ENCODE measurements at places on chromosomes 12 and 14.

DNA sequence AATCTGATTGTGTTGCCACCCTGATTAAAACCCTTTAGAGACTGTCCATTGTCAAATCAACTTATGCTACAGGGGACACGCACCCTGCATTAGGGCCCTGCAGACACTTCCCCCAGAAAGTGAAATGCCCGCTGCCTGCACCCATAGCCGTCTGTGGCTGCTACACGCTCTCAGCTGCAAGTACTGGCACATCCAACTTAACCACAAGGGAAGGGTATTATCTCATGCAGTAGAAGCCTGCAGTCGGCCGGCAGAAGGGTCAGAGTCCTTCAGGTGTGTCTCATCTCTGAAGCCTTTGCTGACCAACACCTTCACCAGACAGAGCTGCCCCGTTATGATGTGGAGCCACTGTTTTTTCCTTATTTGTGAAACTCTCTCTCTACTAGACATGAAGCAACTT lies 20.8 kb downstream of the CFAP251 start:
- DNase-seq, result peak; percentile 63

DNA sequence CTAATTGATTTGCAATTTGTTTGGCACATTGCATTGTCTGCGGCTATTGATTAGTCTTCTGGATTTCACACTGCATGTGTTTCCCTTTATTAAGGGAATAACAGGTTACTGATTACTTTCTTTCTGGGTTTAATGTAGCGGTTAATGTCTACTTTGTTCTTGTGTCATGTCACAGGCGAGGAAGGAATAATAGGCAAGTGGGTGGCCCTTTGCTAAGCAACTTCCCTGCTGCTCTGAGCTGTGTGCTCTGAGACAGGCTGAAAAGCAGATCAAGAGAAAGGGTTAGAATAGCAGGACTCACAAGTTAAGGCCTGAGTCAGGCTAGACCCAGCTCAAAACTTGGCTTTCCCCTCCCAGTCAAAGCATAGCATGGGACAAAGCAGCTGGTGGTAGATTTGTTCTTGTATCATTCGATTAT lies 77.2 kb downstream of the NKX2-1 start:
- DNase-seq, result no peak

DNA sequence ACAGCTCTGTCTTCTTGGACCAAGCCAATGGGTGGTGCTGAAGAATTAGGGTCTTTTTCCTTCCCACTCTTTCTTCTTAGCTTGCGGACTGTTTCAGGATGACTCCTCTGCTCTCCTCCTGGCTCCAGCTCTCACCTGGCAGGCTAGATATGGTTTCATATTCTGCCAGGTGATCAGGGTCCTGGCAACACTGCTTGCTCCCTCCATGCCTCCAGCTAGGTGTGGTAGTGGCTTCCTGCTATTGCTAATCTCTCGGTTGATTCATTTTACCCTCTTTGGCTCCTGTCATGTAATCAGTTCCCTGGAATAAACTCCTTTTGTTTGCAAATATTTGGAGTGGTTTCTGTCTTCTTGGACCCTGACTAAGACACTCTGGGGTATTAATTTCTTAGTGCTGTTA lies 4.3 kb upstream of the GZMH start:
- DNase-seq, result no peak

DNA sequence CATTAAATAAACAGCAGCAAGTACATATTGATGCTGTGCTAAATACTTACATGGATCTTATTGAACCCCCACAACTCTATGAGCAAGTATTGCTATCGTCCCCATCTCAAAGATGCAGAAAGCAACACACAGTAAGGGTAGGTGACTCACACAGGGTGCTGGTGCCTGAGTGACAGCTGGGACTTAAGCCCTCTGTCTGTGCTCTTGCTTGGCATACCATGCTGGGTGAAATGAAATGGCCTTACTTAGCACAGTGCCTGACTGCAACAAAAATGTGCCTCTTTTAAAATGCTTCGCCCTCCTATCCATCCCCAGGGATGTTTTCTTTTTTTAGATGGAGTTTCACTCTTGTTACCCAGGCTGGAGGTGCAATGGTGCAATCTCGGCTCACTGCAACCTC lies 788 bp downstream of the TEX52 start:
- DNase-seq, result no peak

DNA sequence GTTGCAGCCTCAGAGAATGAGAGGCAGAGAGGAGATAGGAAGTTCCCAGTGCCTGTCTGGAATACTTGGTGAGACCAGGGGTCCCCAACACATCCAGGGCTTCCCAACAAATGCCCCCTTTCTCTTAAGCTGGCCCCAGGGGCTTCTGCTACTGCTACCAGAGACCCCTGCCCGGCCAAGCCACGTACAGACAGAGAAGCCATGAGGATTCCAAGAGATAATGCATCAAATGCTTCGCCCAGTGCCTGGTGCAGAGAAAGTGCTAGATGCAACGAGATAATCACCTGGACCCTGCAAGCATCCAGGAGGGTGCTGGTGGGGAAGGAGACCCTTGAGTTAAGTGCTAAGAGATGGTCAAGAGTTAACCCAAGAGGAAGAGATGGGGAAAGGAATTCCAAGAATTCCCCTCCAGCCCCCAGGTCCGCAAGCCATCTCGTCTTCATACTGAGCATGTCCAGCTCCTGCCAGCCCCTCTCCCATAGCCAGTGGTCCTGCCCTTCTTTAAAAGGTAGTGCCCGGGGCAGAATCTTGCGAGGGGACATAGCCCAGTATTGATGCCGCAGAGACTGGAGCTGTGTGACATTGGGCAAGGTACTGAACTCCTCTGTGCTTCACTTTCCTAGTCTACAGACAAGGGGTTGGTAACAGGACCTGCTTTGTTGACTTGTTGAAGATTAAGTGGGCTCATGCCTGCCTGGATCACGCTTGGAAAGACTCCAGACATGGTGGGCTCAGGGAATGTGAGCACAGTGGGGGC lies 103.3 kb downstream of the CALM1 start:
- no peak for DNase-seq

GRCh38 chr14:91225025-91225424 lies 19.5 kb downstream of the GPR68 start:
- peak; percentile 59 for DNase-seq

DNA sequence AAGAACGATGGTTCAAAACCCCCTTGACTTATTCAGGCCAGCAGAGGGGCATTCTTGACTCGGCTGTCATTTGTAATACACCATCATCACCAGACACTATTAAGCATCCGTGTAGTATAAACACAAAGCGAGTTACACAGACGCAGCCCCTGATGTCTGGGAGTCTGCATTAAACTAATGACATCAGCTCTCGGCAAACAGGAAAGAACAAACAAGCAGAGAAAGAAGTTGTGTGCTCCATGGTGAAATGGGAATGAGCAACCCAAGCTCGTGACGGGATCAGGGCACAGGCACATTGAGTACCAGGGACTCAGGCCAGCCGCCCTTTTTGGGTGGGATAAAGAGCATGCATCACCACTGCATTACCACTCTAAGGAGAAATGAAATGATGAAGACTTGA lies 460.1 kb downstream of the MED13L start:
- no peak for DNase-seq

GRCh38 chr12:80648881-80649280 lies 58.6 kb upstream of the MYF6 start:
- peak; percentile 62 for DNase-seq

GRCh38 chr12:32131666-32132065 lies 25.0 kb downstream of the BICD1 start:
- DNase-seq, result no peak

DNA sequence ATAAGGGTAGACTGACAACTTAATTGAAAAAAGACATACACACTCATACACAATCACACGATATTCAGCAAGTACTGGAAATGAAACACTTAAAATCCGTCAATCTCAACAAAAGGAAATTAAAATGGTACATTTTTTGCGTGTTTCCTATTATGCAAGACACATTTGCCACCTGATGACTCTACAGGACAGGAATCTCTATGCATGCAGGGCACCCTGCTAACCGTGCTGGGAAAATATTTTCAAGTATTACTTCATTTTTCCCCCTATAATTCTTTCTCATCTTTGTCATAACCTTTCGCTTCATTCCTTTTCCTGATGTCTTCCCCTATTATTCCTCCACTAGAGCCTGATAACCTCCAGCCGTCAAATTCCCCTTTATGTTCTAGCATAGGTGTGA lies 150.2 kb downstream of the TMEM132D start:
- DNase-seq, result peak; percentile 47

DNA sequence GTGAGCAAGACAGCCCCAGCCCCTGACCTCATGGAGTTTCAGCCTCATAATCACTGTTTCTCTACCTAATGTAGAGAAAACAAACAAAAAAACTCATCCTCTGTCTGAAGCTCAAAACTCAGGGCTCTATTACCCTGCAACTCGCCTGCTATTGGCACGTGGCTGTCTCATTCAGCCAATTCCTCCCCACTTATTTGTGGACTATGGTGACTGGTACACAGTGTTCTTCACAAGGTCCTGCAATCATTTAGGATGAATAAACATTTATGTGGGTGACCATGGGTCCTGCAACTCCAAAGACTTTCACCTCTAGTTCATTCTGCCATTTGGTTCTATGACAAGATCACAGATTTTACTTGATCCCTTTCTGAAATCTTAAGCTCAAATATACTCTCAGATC lies 4.7 kb downstream of the PPP2R3C start:
- DNase-seq, result no peak

DNA sequence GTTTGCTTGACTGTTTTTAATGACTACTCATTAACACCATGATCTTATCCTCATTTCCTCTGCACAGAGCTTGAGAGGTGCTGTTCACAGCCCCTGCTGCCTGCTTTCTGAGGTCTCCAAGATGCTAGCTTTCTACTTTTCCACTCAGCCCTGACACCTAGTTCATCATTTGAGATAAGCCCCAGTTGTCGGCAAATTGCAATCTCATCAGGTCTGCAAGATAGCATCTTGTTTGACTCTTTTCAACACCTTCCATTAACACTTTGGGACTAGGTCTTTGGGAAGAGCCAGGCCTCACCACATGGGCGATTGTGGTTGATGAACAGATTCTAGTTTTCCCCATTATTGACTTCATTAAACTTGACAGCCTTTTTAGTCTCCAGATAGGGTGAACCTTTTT lies 904.8 kb downstream of the DIO2 start:
- no peak for DNase-seq

DNA sequence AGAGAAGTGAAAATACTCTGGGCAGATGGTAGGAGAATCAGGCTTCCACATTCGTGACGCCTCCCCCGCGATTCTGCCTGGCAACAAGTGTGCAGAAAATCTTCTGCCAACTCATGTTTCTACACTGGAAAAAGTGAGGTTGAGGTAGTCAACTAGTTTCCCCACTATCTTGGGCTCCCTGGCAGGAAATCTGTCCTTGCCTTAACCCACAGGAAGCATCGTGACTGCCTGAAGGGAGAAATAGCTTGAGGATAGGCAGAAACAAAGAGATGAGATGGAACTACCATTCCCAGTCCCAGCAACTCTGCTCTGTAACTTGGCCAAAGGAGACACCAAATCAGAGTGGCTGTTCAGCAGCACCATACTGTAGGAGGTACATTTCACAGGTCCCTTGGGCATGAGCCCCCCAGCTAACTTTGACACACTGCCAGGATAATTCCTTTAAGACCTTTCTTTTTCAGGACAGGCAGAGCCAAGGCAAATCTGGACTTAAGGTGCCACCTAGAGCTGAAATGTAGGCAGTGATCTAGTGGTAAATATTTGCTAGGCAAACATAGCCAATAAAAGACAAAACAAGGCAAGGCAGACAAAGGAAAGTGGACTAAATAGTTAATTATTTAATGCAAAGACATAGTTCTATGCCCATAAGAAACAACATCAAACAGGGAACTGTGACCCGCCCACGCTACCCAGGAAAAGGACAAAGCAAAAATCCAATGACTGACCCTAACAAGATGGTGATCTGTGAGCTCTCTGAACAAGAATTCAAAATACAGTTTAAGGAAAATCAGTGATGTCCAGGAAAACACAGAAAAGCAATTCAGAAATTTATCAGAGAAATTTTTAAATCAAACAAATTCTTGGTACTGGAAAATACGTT lies 205.1 kb downstream of the PTPRO start:
- peak; percentile 36 for DNase-seq

DNA sequence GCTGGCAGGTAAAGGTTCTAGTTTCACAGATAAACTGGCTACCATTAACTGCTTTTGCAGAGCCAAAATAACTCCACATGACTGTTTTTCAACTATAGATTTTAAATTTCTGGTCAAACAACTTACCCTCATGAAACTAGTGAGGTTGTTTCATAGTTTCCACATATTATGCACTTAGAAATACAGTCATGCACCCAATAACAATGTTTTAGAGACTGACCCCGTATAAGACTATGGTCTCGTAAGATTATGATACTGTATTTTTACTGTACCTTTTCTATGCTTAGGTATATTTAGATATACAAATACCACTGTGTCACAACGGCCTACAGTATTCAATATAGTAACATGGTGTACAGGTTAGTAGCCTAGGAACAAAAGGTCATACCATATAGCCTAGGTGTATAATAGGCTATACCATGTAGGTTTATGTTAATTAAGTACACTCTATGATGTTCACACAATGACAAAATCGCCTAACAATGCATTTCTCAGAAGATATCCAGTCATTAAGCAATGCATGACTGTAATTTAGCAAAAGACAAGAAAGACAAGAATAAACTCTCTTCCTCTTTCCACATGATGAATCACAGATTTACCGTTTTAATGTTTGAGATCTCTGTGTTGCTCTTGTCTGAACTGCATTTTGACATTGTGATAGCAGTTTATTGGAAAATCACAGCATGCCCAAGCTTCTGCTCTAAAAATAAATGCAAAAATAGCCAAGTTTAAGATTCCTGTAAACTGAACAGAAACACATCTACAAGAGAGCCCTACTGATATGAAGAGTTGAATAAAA lies 17.1 kb downstream of the DICER1 start:
- peak; percentile 39 for DNase-seq

GRCh38 chr12:31227401-31227981 lies 98.5 kb downstream of the SINHCAF start:
- no peak for DNase-seq
